Suprapubic skin (tissue), 4 donors: ENCODE measurements at places on chromosomes 7 and 10.
A peak's percentile ranks its signal among the peaks of the same experiment; 100 is the strongest.

DNA sequence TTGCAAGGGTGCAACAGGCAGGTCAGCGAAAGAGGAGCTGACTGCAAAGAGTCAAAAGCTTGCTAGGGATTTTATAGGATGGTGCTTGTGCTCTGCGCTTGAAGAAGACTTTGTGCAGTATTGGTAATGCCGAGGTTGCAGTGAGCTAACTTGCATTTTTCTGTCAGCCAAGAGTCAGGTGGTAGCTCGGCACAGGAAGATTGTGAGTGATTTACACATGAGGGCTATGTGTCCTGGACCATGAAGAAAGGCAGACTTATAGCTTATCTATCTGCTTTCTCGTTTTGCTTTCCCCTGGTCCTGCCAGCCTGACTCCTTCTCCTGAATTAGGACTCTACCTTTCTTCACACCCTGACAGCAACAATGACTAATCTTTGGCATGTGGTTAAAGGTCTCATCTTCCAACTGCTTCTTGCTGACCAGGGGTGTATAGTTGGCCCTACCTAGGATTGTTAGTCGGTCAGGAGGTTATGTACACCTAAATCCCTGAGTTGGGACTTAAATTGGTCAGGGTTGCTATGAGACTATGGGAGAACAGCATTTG is 4.1 kb upstream of the SYPL1 start:
- no peak for DNase-seq

DNA sequence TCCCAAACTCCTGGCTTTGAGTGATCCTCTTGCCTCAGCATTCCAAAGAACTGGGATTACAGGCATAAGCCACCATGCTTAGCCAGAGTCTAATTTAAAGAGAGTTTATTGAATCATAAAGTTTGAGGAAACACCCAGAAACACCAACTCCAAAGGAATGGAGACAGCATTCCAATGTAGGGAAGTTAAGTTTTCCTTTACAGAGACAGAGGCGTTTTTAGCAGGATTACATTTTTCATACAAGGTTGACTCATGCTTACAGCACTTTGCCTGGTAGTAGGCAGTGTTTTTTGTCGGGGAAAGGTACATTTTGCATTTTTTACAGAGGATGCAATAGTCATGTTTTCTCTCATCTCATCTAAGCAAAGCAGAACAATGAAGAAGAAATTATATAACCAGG is 18.9 kb upstream of the OPN4 start:
- no peak for DNase-seq

DNA sequence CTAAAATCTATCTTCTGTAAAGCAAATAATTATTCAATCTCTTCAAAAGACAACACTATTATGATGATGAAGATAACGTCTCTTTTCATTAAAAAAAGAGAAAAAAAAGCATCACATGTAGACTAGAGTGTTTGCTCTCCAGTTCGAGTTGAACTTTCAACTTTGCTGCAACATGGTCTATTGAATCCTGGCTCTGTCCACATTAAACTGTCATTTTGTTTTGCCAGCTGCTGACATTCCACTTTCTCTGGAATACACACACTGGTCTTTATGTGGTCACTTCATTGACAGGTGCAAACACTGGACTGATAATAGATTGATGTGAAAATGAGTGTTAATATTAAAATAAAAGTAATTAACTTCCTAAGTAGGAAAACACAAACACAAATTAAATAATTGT is 61.7 kb downstream of the PTF1A start:
- DNase-seq, result no peak

GRCh38 chr10:95287281-95287680 is 3.5 kb downstream of the PDLIM1 start:
- DNase-seq, result no peak

- DNase-seq, result peak; percentile 65
These were observed 196.3 kb downstream of the EBF3 start for GRCh38 chr10:129767751-129768150.

- no peak for DNase-seq
These were observed 15.2 kb downstream of the PIP start for GRCh38 chr7:143147070-143147469.

- DNase-seq, result peak; percentile 89
These were observed 2.0 kb downstream of the ZNF503 start for GRCh38 chr10:75399461-75400162.

DNA sequence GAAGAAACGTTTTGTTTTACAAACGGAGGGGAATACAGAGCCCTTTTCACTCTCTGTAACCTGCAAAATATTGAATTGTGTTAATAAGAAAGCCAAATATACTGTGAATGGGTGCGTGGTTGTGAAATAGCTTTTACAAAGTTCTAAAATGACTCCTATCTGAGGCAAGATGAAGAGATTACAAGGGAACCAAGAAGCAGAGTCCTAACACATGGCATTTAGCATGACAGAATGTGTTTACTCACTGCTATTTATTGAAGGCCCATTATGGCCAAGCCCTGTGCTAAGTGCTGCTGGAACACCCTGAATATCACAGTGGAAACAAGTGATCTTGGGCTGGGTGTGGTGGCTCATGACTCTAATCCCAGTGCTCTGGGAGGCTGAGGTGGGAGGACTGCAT is 12.9 kb downstream of the JCAD start:
- no peak for DNase-seq

- DNase-seq, result no peak
These were observed 78.3 kb downstream of the SNX10 start for GRCh38 chr7:26370011-26370410.

DNA sequence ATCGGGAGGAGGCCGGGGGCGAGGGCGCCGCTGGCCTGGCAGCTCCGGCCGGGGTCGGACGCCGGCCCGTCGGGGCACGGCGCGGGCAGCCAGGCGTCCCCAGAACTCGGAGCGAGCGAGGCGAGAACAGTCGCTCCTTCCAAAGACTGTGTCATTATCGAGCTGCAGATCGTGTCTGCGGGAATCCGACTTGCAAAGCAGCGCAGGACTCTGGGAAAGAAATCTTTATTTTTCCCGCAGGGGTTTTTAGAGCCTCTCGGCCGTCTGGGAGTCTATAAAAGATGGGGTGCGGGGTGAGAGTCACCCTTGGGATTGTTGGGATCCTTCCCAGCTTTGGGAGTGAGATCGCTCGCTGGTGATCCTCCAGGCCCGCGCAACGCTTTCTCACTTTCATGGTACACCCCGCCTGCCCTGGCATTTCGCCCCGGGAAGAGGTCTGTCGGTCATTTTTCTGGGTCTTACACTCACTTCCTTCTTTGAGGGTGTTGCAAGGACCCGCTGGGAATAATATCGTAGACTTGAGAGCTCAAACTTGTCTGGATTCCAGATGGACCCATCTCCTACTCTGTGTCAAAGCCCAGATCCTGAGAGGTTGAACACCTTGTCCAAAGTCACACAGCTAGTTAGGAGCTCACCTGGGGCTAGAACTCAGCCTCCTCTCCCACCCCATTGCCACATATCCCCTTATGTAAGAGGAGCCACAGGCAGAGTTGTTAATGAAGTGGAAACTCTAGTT is 1.0 kb downstream of the UBTD1 start:
- peak; percentile 89 for DNase-seq

DNA sequence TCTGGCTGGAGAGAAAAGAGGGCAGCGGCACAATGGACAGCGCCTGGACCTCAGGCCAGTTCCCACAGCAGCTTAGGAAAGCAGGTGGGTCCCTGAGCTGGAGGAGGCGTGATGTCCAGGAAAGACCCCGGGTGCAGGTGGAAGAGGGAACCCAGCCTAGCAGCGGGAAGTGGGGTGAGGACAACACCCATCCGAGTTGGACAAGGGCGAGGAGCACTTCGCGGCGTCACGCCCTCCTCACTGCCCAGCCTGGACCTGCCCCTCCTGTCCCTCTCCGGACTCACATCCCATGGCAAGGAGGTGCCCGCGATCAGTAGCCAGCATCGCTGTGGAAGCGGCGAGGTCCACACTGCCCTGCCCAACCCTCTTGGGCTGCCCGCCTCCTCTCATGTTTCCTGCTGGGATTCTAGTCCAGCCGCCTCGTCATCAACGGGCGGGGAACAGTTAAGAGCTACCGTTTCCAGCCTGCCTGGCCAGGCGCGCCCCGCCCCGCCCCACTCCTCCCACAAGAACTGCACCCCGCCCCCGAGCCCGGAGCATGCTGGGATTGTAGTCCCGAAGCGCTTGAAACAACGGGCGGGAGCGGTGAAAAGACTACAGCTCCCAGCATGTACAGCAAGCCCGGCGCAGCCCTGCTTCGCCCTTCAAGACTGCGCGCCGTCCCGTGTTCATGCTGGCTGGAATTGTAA is 930.6 kb upstream of the ZNF722 start:
- DNase-seq, result no peak

DNA sequence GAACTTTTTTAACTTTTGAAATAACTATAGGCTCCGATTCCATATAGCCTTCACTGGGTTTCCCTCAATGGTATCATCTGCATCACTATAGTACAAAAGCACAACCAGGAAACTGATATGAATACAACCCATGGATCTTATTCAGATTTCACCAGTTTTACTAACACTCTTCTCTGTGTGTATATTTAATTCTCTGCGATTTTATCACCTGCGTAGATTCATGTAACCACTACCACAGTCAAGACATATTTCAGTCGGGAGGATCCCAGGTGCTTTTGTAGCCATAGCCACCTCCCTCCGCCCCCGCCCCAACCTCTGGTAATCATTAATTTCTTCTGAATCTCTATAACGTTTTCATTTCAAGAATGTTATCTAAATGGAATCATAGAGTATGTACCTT is 82.8 kb upstream of the C7orf33 start:
- DNase-seq, result no peak

DNA sequence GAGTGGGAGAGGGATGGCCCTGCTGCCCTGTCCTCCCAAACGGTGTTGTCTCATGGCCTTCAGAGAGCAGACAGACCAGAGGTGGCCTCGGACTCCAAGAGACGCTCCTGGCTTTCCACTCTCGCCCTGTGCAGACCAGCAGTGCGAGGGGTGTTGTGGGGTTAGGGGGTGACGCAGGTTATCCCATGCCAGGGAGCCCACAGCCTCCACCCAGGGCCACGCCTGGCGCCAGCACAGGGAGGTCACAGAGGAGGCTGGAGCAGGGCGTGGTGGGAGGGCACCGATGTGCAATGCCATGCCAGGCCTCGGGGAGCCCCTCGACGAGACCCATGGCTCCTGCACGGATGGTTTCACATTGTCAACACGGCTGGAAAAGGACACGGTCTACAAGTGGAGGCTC is 52.1 kb downstream of the INPP5A start:
- no peak for DNase-seq

- no peak for DNase-seq
These were observed 4.8 kb downstream of the PALS2 start for GRCh38 chr7:24578052-24578451.

GRCh38 chr7:30817371-30817767 is 46.2 kb downstream of the MINDY4 start:
- DNase-seq, result no peak

DNA sequence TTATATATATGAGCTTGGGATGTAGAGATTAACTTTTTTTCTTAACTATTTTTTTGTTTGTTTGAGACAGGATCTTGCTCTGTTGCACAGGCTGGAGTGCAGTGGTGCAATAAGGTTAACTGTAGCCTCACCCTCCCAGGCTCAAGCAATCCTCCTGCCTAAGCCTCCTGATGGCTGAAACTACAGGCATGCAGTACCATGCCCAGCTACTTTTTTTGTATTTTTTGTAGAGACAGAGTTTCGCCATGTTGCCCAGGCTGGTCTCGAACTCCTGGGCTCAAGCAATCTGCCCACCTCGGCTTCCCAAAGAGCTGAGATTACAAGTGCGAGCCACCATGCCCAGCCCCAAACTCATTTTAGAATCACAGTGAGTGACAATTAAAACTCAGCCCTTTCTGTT is 105.2 kb downstream of the CUBN start:
- DNase-seq, result no peak

GRCh38 chr7:104859754-104860426 is 154.1 kb upstream of the KMT2E start:
- DNase-seq, result no peak
